AG04449 (cell line): ENCODE measurements at places on chromosomes 1 and 21.

DNA sequence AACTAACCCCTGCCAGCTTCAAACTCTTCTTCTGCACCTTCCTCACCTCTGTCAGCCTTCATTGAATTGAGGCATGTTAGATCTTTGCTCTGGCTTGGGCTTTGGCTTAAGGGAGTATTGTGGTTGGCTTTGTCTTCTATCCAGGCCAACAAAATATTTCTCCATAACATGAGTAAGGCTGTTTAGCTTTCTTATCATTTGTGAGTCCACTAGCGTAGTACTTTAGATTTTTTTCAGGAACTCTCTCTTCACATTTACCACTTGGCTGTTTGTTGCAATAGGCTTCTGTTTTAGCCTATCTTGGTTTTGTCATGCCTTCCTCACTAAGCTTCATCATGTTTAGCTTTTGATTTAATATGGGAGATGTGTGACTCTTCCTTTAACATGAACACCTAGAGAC lies 417.5 kb downstream of the NCAM2 start:
- no peak for DNase-seq

DNA sequence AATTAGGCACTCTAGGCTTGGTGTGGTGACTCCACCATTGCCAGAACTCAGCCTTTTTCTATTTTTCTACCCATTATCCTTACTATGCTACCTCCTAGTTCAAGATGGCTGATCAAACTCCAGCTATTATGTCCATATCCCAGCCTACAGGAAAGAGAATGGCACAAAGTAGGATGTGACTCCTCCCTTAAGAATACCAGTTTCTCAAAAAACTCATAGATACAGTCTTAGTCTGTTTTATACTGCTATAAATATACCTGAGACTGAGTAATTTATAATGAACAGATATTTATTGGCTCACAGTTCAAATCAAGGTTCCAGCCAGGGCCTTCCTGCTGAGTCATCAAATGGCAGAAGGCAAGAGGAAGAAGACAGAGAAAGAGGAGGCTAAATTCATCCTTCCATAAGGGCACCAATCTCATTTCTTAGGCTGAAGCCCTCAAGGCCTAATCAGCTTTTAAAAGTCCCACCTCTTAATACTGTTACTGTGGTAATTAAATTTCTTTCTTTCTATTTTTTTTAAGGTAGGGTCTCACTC lies 542.8 kb upstream of the BEND5 start:
- DNase-seq, result no peak

DNA sequence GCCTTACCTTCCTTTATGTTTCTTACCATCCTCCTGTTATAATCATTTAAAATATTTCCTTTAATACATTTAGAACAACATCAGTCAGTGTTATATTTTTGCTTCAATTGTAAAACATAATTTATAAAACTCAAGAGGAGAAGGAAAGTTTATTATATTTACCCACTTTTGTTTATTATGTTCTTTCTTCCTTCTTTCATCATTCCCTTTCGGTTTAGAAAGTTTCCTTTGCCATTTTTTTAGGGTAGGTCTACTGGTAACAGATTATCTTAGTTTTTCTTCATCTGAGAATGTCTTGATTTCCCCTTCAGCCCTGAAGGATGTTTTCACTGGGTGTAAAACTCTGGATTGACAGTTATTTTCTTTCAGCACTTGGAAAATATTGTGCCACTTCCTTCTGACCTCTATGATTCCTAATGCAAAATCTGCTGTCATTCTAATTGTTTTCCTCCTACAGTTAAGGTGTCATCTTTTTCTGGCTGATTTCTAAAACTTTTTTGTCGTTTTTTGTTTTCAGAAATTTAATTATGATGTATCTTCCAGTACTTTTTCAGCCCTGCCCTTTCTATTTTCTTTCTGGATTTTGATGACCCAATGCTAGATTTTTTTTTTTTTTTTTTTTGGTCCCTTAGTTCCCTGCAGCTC lies 25.0 kb downstream of the PTPN22 start:
- DNase-seq, result no peak

GRCh38 chr21:32320726-32321125 lies 22.1 kb downstream of the MRAP start:
- DNase-seq, result no peak

DNA sequence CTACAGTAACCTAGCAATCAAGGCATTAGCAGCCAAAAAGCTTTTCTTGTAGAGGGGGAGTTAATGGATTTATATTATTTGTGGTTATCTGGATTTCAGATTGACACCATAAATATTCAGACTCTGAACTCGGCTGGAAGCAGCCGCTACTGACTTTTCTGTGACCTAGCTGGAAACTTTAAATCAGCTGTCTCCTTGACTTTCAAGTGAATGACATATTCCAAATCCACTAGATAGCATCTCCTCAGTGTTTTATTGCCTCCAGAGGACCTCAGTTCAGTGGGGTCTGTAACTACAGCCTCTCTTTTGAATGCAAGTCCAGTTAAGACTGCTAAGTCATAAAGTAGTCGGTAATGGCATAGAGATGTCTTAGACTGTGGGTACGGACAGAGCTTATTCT lies 448.5 kb downstream of the NUF2 start:
- no peak for DNase-seq

- DNase-seq, result no peak
Measured at GRCh38 chr1:58460469-58460868, 86.1 kb downstream of the OMA1 start.

DNA sequence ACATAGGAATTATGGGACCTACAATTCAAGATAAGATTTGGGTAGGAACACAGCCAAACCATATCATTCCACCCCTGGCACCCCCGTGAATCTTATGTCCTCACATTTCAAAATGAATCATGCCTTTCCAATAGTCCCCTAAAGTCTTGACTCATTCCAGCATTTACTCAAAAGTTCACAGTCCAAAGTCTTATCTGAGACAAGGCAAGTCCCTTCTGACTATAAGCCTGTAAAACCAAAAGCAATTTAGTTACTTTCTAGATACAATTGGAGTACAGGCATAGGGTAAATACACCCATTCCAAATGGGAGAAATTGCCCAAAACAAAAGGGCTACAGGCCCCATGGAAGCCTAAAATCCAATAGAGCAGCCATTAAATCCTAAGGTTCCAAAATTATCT lies 138.9 kb downstream of the PLPPR5 start:
- no peak for DNase-seq

GRCh38 chr1:168408884-168409283 lies 128.2 kb downstream of the TBX19 start:
- no peak for DNase-seq

- DNase-seq, result no peak
Measured at GRCh38 chr1:46448109-46448911, 41.3 kb upstream of the DMBX1 start.

DNA sequence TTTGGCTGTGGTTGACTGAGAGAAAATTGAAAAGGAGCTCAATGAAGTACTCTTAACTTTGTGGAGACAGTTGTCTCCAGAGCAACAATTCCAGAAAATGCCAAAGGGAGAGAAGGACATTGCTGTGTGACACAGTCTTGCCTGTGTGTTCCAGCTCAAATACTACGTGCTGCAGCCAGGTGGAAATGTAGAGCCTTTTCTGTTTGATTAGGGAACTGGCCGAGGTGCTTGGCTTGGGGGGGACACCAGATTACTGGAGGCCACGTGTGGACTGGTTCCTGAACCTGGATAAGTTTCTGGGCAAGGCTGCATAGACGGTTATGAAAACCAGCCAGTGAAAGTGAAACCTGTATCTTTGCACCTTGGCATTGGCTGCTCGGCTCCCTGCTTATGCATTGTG lies 217.9 kb downstream of the CTH start:
- DNase-seq, result no peak
